ENCODE measurements at places on chromosomes 16 and 17. TPM values are rescaled to one million over a fixed set of nuclear protein-coding genes. Genes with fewer than 3 reads are reported as not detected.

GRCh38 chr17:60971515-60972369 lies 294.1 kb downstream of the BCAS3 start:
- no peak for DNase-seq

The ITGAX gene
- 3.3 TPM for total RNA-seq

The TBX6 gene
- 3.4 TPM for total RNA-seq

The TMEM132E gene
- total RNA-seq, result not detected

DNA sequence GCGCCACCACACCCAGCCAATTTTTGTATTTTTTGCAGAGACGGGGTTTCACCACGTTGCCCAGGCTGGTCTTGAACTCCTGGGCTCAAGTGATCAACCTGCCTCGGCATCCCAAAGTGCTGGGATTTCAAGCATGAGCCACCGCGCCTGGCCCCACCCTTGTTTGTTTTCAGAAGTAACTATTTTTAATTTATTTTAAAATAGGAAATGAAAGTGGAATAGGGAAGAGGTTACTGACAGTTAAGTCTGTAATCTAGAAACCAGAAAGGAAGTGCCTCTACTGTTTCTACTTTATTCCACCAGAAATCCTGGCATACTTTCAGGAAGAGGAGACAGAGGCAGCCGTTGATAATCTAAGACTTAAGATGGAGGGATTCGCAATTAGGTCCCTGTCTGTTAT lies 225.6 kb downstream of the TANC2 start:
- peak; percentile 15 for DNase-seq

The TEFM gene
- total RNA-seq, result 23.3 TPM

The ABCA10 gene
- 2.4 TPM for total RNA-seq

DNA sequence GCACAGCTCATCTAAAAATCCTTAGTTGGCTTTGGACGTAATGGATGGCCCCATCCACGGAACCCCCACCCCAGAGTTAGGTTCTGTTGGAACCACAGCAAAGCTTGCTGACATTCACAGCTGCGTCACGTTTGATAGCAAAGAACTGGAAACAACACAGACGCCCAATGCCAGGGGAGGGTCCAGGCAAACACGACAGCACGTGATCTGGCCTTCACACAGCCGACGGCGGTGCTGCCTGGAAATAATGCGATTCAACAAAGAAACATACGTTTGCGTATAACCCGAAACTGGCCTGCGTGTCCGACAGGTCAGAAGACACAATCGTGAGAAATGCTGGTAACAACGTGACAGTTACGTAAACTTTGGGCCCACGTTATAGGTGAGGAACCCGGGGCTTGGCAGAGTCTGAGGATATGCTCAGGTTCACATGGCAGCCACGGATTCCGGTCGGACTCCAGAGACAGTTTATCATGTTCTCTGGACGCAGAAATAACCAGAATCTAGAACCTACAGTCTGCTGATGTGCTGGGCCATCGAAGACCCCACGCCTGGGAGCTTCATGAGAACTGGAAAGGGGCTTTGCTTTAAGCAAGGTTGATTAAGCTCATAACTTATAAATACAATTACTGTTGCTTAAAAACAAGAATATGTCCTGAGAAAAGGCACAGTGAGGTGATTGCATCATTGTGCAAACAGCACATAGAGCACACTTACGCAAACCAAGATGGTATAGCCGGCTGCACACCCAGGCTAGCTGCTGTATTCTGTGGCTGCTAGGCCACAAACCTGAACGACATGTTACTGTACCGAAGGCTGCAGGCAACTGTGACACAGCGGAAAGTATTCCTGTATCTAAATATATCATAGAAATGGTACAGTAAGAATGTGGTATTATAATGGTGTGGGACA lies 70.4 kb downstream of the RPH3AL start:
- DNase-seq, result no peak

DNA sequence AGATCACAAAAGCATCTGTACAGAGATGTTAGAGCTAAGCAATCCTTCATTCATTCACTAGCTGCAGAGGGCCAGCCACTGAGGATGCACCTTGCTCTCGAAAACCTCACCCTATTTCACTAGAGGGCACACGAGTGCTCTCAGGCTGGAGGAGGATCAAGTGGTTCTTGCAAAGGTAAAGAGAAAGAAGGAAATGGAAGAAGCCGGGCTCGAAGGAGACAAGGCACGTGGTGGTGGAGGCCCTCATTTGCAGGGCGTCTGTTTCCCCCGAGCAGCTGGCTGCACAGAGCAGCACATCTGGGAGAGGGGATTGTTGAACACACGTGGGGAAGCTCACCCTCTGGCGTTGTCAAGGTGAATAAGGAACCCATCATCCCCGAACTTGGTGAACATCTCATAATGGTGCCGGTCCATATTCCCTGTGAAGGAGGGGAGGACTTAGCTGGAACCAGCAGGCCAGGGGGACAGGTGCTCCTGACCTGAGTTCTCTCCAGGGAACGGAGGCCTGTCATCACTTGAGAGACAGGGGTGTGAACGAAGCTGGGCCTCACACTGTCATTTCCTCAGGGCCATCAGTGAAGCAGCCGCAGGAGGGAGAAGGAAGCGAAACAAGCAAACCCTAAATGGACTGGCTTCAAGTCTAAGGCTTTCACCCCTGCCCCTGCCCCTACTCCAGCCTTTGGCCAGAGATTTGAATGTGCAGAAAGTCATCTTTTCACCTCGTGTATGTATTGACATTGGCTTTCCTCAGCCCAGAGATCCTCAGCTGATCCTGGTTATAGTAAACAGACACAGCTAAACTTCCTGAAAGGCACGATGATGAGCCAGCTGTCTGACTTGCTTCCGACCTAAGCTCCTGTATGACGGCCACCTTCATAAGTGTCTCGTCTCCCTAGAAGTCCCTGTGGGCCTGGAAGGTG lies 27.6 kb downstream of the PRKAR1A start:
- no peak for DNase-seq

DNA sequence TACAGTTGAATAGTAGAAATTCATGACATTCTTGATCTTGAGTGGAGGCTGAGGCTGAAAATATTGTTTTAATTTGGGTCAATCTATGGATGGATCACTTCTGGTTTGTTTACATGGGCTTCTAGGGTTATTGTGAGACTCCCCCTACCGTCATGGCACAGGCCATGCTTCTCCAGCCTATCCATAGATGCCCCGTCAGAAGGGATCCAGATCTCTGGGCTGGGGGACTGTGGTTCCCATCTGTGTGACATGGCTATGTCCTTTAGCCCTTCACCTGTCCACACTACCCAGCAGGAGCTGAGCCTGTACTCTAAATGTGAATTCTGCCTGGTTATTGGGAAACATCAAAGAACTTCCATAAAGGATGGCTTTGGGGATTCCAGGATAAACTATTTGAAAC lies 160.4 kb downstream of the ABCC12 start:
- DNase-seq, result no peak

DNA sequence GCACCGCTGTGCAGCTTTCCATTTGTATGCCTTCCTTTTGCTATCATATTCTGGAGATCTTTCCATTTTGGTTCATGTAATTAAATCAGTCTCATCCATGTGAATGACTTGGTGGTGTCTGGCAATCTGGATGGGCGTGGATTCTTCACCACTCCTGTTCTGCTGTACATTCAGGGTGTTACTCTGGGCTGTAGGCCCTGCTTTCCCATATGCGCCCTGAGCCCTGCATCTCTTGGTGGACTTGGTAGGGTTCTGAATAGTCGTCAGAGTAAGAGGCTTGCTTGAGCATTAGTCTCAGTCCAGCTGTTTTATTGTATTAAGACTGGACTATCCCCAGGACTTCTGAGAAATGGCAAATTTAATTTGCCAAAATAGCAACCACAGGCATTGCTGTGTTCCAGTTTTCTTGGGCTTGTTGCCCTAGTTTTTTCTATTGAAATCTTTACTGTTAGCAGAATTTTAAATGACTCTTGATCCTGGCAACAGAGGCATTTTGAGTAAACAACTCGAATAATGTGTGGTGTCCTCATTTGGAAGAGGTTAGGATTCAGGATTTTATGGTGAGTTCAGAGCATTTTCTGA lies 14.9 kb downstream of the BANP start:
- no peak for DNase-seq

DNA sequence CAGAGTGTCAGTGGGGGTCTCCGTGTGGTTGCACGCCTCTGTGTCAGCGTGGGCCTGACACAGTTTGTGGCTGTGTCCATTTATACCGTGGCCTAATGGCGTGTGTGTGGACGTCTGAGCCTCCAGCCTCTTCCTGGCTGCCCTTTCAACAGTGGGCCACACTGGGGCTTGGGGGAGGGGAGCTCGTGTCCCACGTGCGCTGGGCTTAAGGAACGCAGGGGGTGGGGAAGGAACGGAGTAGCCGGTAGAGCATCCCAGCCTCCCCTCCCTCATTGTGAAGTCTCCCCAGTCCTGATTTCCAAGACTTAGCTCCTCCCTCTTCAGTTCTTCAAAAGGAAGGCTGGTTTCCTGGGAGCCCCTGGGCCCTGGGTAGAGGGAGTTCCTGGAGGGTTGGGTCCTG lies 9.5 kb upstream of the HES7 start:
- no peak for DNase-seq

The IL21R gene
- total RNA-seq, result 0.17 TPM

The TCAP gene
- total RNA-seq, result 3.8 TPM

The OTOP3 gene
- 0.64 TPM for total RNA-seq

GRCh38 chr17:15943971-15944758 lies 765 bp upstream of the ADORA2B start:
- DNase-seq, result no peak

DNA sequence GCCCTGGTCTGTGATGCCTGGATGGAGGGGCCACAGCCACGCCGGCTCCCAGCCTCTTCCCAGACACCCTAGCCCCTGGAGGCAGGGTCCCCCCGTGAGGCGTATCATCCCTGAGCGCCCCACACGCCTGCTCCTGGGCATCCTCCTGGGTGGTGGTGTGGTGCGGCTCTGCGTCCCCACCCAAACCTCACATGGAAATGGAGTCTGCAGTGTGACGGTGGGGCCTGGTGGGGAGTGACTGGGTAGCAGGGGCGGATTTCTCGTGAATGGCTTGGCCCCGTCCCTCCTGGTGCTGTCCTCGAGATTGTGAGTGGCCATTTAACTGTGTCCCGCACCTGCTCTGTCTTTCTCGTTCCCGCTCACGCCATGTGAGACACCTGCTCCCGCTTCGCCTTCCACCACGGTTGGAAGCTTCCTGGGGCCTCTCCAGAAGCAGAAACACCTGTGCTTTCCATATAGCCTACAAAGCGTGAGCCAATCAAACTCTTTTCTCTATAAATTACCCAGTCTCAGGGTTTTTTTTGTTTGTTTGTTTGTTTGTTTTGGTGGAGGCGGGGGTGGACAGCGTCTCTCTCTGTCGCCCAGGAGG lies 5.9 kb upstream of the SSTR5 start:
- no peak for DNase-seq

GRCh38 chr16:31202414-31203375 lies at the start of gene PYCARD:
TSS of gene PYCARD (minus strand) at chr16:31202760. CDS start at chr16:31202690, 70 bp downstream.
- DNase-seq, result peak; percentile 49

The RAB26 gene
- total RNA-seq, result 2.0 TPM

The PFAS gene
- total RNA-seq, result 6.2 TPM

GRCh38 chr17:12180644-12181261 lies 160.1 kb downstream of the MAP2K4 start:
- DNase-seq, result no peak

DNA sequence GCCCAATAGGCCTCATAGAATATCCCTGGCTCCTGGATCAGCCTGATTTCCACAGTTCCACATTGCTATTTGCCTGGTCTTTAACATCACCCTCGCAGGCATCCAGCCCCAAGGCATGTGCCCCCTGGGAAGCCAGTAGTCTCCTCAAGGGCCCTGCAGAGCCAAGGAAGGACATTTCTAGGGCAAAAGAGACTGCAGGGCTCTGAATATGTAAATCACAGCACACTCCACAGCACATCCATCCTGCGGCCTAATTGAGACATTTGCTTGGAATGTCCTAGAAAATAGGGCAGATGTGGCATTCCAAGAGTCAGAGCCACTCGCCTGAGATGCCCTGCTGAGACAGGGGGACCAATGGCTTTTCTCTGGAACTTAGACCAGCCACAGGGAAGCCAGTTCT lies 11.4 kb upstream of the C16orf78 start:
- no peak for DNase-seq

The CCL17 gene
- not detected for total RNA-seq

DNA sequence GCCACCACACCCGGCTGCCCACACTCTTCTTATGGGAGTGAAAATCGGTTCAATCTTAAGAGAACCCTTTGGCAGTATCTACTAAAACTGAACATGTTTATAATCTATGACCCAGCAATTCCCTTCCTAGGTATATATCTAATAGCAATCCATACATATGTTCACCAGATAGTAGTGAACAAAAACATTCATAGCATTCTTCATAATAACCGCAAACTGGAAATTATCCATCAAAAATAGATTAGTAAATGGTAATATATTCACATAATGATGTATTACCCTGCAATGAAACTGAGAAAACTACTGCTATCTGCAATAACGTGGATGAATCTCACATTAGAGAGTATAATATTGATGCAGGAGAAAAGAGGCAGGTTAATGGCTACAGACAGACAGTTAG lies 23.1 kb downstream of the COPRS start:
- DNase-seq, result no peak

DNA sequence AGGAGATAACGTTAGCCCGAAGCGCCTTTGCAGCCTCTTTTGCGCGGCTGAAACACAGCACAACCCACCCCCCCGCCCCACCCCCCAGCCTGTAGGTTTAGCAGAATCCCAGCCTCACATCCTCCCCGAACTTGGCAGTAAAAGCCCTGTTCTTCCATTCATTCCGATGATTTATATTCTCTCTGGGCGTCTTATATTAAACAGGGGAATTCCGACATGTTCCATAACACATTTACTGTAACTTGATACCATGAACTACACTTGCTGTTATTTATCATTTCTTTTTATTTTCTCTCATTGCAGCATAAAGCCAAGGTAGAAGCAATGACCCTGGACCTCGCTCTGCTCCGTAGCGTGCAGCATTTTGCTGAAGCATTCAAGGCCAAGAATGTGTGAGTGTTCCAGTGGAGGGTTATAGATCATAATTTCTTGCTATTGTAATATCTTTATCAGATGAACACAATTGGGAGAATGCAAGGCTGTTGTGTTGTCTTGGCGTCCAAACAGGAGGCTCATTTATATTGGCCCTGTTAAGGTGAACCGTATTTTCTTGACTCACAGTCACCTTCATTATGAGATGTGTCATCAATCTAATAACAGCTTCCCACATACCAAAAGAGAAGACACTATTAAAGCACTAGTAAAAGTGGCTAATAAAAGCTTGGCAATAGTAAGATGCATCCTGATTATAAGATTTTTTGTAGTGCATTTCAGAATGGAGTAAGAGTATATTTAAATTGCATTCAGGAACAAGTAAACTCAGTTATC lies 287.3 kb downstream of the WWOX start:
- no peak for DNase-seq

- no peak for DNase-seq
Observed at GRCh38 chr17:44361292-44362260, 2.1 kb downstream of the FAM171A2 start.

GRCh38 chr16:31148281-31148728 lies 1.6 kb downstream of the PRSS36 start:
- DNase-seq, result peak; percentile 87

GRCh38 chr17:5511401-5512225 lies 25.2 kb downstream of the MIS12 start:
- peak; percentile 80 for DNase-seq

- DNase-seq, result no peak
Observed at GRCh38 chr16:88536971-88537751, 33.0 kb upstream of the ZC3H18 start.

The TP53TG3 gene
- total RNA-seq, result not detected

The ATAD5 gene
- 1.3 TPM for total RNA-seq

The EXOC3L1 gene
- 2.1 TPM for total RNA-seq

The KRTAP1-1 gene
- not detected for total RNA-seq
